Liver (tissue), 10 donors: ENCODE measurements at places on chromosomes 16 and 17.

DNA sequence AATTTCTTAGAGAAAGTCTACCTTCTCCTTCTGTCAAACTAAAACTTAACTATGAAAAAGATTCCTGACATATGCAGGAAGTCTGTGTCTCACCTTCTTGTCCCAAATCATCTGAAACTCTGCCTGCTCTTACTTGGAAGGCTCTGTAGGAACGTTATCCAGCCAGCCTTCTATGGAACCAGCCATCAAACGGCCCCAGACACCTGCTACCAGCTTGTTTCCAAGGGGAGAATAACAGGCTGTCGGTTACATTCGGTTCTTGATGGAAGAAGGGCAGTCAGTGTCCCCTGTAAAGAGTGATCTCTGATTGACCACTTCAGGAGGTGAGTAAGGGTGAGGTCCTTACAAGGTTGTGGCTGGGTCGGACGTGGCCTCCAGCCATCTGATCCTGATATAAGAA, 1.7 kb downstream of the ADAMTS18 start:
- DNase-seq: no peak

DNA sequence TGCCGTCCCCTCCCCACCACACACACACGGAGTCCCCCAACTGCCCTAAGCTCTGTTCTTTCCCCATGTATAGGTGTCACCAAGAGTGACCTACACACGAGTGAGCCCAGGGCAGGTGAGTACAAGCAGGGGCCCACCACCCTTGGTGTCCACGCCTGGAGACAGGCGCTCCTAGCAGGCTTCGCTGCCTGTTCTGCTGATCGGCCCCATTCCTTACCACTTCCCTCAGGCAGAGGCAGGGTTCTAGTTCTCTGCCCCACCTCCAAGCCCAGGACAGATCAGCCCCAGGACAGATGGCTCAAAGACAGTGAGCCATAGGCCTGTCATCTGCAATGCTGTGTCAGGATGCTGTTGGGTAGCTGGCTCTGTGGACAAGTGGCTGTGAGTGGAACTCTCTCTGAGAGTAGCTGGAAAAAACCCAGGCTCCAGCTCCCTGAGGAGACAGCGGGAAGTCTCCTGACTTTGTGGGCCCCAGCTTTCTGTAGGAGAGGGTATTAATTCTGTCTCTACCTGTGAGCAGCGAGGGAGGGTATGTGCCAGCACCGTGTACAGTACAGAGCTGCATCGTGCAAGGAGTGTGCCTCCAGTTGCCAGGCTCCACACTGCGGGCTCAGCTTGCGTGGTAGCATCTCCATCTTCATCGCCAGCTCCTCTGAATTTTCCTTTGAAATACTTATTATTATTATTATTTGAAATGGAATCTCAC, 897 bp downstream of the TP53I13 start:
- peak; percentile 37 for DNase-seq

- DNase-seq: peak; percentile 88
Measured at GRCh38 chr17:59331129-59331928, at the start of gene YPEL2. YPEL2 (plus strand) TSS chr17:59331655; CDS start chr17:59353410, 21,755 bp downstream.

DNA sequence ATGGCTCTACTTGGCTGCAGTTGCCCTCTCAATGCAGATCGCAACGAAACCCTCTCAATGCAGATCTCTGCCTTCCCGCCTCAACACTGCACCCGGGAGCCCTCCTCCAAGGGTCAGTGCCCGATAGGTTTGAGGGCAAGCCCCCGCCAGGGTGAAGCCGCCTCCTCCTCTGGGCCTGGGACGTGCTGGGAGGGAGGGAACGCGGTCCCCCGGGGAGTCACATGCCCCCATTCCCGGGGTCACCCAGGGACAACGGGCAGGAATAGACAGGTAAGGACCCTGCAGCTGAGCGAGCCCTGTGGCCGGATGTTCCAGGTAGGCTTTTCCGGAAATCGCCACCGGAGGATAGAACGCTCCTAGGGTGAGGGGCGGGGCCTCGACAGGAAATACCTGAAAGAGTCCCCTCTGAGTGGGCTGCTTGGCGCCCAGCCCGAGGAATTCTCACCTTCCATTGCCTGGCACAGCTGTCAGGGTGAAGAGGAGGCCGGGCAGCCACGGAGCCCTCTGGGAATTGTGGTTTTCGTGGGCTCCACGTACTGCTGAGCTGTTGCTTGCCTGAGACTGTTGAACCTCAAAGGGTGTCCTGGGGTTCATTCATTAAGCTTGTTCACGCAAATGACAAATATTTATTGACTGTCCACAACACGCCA, 12.8 kb downstream of the ZNF174 start:
- DNase-seq: no peak

- DNase-seq: no peak
Measured at GRCh38 chr16:14186007-14186794, 115.1 kb downstream of the MRTFB start.

- DNase-seq: no peak
Measured at GRCh38 chr17:50989149-50989548, 123.0 kb upstream of the TOB1 start.

DNA sequence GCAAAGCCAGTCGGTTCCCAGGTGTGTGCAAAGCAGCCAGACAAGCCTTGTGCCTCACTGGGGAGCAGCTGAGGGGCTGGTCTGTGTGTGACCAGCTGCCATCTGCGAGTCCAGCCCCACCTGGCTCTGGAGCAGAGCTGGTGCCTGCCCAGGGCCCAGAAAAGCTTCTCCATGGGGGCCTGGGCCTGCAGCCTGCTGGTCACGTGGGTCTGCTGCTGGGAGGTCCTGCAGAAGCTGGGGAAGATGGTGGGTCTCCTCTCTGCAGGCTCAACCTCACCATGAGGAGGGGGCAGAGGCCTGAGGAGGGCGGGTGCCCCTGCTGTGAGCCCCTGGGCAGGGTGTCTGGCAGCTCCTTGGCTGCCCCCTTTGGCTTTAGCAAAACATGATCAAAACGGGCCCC, 71.9 kb downstream of the ENGASE start:
- DNase-seq: no peak

- DNase-seq: no peak
Measured at GRCh38 chr17:7620835-7621234, 6.1 kb upstream of the FXR2 start.

GRCh38 chr16:82935766-82936165, 309.0 kb downstream of the CDH13 start:
- no peak for DNase-seq
